ENCODE measurements at places on chromosomes 2 and 18.

DNA sequence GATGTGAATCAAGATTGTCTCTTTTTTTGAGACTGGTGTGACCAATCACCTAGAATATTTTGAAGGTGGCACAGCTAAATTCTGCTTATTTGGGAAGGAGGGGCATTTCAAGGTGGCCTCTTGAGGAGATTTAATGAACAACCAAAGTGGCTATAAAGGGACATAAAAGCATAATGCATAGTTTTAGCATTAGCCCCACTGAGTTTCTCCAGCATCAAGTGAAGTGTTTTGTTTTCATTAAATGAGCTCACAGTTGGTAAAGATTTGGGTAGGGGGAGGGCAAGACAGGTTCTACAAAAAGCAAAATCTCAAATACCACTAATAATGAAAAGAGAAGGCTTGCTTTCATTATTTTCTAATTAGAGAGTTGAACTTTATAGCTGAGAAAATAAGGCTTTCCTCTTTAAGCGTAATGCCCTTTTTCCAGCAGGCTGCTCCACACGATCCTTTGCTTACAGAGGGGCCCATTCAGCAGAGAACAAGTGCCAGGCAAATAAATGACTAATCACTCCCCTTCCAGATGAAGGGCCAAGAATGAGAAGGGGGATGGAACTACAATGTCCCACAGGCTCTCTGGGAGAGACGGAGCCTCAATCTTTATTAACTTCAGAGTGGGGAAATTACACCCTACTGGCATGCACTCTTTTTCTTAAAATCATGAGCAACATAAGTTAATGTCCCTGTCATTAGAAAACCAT lies 35.9 kb downstream of the LHCGR start:
- no peak for DNase-seq

GRCh38 chr2:214843823-214844222 lies 34.3 kb upstream of the BARD1 start:
- no peak for DNase-seq

DNA sequence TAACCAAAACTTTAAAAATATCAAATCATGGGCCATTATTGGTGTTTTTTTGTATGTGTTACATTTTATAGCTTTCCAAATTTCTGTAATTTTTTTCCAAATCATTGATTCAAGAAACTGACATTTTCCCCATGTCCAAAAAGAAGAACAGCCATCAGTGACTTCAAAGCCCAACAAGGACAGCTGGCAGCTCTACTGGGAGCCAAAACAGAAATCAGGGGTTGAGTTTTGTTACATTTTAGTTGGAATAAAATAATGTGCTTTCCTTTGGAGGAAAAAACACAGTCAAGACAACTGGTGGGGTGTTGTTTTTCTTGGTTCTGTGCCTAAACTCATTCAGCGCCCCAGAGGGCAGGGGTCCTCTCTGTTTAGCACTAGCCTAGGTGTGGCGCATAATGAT lies 23.8 kb downstream of the AKAIN1 start:
- DNase-seq: no peak

DNA sequence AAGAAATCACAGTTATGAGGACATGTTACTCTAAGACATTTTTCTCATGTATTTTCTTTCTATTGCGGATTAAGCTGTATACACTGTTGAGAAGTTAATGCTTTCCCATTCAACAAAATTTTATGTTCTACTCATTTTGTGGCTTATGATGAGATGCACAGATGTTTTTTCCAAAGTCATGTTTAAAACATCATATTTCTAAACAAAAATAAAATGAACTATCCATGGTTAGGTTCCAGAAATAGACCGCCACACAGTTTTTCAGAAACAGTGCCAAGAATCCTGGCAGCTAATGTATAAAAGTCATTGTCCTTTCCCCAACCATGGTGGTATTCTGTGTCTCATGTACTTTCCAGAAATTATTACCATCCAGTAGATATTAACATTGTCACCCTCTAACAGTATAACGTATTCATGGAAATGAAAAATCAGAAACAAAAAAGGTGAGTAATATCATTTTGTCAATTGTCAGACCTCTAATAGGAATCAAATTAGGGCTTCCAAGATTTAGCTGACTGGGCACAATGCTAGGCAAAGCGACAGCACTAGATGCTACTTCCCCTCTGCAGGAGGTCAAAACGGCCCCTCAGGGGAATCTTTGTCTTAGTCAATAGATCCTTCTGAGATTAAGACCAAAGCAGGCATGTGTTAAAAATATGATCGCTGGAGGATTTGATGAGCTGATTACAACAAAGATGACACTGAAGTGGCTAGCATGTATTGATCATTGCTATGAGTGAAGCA lies 54.4 kb upstream of the ZNF397 start:
- DNase-seq: no peak

GRCh38 chr2:199994371-199994770 lies 39.0 kb downstream of the MAIP1 start:
- no peak for DNase-seq

- DNase-seq: no peak
Measured at GRCh38 chr2:185284696-185285095, 453.9 kb upstream of the FSIP2 start.

GRCh38 chr2:211435331-211435730 lies 878.9 kb downstream of the CPS1 start:
- no peak for DNase-seq

- DNase-seq: no peak
Measured at GRCh38 chr2:165141601-165142354, 62.1 kb downstream of the SCN3A start.

DNA sequence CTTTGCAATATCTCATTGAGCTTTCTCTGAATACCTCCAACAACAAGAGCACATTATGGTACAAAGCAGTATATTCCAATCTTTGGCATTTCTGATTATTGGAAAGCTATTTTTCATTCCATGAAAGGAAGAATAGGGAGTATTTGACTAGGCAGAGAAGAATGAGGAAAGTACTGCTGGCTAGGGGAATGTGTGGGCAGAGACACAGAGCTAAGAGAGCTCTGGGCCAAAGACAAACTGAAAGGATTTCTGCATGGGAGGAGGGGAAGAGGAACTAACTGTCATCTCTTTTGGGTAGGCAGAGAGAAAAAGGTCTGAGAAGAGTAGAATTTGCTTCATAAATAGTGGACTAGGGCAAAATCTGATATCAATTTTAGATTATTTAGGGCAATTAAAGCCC lies 150.8 kb downstream of the CCDC85A start:
- DNase-seq: no peak

GRCh38 chr2:224377751-224378700 lies 23.9 kb downstream of the FAM124B start:
- no peak for DNase-seq

DNA sequence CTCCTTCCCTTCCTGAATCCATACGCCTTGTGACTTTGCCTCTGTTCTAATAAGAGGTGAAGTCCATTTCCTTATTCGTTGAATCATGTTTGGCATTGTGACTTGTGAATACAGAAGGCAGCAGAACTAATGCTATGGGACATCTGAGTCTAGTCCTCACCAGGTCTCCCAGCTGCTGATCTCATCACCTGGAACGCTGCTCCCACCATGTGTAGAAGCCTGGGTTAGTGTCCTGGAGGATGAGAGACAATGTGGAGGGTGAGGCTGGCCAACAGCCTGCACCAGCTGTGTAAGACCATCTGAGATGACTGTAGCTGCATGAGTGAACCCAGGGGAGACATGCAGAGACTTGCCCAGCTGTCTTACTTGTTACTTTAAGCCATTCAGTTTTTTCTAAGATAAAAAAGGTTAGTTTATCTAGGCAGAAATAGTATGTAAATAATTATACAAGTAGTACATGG lies 3.5 kb upstream of the HAAO start:
- no peak for DNase-seq

DNA sequence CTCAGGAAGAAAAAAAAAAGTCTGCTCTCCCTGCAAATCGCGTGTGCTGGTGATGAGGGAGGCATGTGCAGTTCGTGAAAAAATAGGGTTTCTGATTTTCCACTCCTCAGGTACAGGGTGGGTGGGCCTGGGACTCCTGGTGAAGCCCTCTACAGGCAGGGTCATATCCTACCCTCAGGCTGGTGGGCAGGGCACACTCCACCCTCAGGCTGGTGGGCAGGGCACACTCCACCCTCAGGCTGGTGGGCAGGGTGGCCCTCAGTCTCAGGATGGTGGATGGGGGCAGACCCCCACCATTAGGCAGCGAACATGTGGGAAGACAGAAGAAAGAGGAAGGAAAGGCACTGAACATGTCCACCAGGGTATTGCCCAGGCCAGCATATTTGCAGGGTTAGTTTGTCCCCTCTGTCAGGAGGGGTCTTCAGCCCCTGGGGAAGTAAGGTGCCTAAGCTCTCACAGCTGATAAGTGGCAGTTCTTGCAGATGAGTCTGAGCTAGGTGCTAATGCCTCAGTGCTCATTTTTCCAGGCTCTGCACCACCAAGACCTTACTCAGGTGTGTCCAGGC lies 95.2 kb upstream of the RAB6C start:
- DNase-seq: no peak

- no peak for DNase-seq
Measured at GRCh38 chr2:186726938-186727337, 33.1 kb downstream of the FAM171B start.

GRCh38 chr2:45978302-45978859 lies 318.8 kb upstream of the EPAS1 start:
- DNase-seq: no peak

- no peak for DNase-seq
Measured at GRCh38 chr18:45958027-45958426, 9.1 kb downstream of the EPG5 start.

DNA sequence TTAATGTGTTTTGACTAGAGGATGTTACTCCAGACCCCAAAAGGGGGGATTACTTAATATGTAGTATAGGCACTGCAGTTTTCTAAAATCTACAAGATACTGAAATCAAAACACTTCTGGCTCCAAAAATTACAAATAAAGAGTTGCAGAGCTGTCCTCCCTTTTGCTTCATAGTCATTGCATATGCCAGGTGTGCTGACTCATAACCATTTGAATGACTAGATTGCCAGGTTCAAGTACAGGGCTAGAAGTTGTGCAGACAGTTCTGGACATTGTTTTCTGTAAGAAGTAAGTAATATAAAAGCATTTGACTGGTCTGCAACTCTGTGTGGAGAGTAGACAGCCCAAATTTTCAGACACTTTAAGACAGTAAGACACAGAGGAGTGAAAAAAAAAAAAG lies 6.7 kb downstream of the CWC22 start:
- DNase-seq: no peak

DNA sequence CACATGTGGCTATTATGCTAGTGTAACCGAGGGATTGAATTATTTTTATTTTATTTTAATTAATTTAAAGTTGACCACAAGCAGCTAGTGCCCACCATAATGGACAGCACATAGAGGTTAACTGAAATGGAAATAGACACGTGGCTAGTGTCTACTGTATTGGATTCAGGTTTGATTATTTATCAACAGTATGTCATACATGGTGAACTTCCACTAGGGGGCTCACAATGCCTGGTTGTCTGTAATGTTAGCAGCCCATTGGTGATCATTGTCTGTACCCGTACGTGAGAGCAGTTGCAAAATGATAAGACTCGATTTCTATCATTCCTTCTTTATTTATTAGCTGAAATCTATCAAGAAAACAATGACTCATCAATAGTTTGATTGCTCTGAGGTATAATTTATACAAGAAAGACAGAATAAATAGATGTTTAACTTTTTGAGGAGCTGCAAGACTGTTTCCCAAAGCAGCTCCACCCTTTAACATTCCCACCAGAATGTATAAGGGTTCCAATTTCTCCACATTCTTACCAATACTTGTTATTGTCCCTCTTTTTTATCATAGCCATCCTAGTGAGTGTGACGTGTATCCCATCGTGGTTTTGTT lies 76.5 kb downstream of the CYBRD1 start:
- DNase-seq: peak; percentile 26

- DNase-seq: no peak
Measured at GRCh38 chr18:26545335-26546123, 2.8 kb downstream of the KCTD1 start.

GRCh38 chr2:71742953-71743601 lies 289.7 kb downstream of the DYSF start:
- DNase-seq: no peak

GRCh38 chr18:24928301-24928878 lies 423.6 kb downstream of the ZNF521 start:
- no peak for DNase-seq

DNA sequence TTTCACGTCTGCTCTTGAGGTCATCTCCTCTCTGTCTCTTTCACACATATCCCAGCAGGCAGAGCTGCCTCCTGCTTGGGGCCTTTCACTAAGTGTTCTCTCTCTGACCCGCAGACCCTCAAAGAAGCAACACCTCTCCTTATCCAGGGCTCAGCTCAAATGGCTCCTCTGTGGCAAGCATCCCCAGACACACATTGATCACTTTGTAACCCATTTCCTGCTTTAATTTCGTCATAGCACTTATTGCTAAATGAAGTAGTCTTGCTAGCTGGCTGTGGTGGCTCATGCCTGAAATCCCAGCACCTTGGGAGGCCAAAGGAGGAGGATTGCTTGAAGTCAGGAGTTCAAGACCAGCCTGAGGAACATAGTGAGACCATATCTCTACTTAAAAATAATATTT lies 41.4 kb downstream of the SGPP2 start:
- DNase-seq: no peak

DNA sequence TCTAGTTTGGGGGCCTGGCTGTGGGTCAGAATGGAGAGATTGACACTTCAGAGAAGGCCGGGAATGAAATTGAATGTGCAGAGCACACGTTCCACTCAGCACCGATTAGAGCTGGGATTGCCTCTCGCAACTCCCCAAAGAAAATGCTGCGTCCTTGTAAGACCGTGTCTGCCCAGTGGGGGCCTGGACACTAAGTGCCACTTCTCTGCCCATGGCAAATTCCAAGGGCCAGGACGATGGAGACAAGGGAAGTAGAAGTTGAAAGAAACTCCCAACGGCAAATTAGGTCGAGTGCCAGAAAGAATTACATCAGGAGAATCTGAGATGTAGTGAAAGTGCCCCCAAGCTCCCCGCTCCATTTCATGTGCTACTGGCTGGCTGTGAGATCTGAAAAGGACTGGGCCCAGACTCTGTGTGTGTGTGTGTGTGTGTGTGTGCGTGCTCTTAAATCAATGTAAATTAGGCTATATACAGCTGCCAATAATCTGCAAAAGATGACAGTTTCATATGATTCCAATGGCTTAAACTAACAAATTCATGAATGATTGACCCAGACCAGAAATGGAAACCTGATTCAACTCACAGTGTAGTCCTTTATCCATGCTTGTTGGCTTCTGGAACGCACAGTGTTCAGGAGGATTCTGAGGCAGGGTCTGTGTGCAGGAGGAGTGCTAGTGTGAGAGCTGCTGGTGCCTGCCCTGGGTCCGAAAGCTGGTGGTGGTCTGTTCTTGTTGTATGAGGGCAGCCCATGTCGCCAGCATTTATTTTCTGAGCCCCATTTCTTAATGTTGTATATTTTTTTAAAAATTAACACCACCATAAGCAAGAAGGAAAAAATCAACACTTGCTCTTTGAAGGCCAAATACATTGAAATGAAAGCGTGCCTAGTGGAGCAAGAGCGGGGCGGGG lies 234.3 kb downstream of the AGAP1 start:
- DNase-seq: no peak

DNA sequence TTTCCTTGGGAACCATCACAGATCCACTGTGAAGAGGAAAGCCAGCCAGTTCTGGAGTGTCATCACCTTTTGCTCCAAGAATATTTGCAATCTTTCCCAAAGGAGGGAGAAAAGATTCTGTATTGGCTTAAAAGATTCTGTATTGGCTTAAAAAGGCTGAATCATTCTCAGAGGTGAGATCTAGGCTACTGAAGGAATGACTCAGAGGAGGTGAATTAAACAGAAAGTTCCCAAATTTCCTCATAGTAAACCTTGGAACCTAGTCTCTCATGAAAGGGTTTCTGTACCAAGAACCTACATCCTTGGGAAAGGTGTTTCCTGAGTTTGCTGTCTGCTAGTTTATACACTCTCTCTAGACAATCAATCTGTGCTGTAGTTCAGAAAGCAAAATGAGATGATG lies 34.1 kb upstream of the GRB14 start:
- DNase-seq: no peak

- DNase-seq: no peak
Measured at GRCh38 chr2:241900251-241901017, 30.9 kb downstream of the RTP5 start.
